Activated naive CD4-positive, alpha-beta T cell treated with anti-CD3 and anti-CD28 coated beads, Interleukin-2, amount 50 U/mL, for 72 hours (primary cell): ENCODE measurements at places on chromosomes 5 and 9. TPM values are rescaled to one million over a fixed set of nuclear protein-coding genes. Genes with fewer than 3 reads are reported as not detected.
A peak's percentile ranks its signal among the peaks of the same experiment; 100 is the strongest.

PLAC8L1 gene
- 0.88 TPM for total RNA-seq

GPR150 gene
- 0.74 TPM for total RNA-seq

TTC16 gene
- 0.73 TPM for total RNA-seq

RORB gene
- not detected for total RNA-seq

TMEM174 gene
- not detected for total RNA-seq

THG1L gene
- total RNA-seq = 32.3 TPM

EIF4E1B gene
- total RNA-seq = not detected

HSPB3 gene
- total RNA-seq = not detected

PCDHGB3 gene
- total RNA-seq = 0.14 TPM

TLR4 gene
- total RNA-seq = not detected

HBEGF gene
- total RNA-seq = 10.5 TPM

PCDHA9 gene
- total RNA-seq = not detected

CCDC180 gene
- total RNA-seq = 2.7 TPM

HAPLN1 gene
- not detected for total RNA-seq

UGT3A2 gene
- total RNA-seq = 0.41 TPM

ENTREP1 gene
- total RNA-seq = not detected

- DNase-seq = peak; percentile 70
These were observed 100.0 kb upstream of the IL6ST start for GRCh38 chr5:56094579-56095361.

DNA sequence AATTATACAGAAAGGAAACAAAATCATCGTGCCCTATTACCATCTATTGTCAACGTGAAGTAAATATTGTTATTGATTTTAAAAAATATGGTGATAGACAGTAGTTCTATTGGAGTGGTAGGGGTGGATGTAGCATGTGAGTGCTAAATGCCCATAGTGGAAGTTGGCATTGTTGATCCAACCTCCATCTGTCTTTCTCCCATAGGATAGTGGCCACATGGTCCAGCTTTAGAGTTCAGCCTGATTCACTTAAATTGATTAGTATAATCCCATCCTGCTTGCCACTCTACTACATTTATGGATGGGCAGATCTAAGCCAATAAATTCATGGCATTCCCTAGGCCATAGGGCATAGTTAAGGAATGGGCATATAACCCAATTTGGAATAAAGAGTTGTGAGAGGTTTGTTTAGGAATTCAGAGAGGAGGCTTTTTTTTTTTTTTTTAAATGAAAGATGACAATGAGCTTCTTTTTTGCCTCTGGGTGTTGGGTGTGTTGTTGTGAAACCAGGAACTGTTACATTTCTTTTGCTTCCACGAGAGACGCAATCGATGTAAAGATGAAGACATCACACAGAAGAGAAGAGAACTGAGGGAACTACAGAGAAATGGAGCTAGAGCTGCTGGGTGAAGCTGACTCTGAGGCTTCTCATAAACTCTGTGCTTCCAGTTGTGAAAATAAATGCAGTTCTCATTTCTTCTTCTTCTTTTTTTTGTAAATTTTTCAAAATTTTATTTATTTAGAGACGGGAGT is 12.5 kb upstream of the CHD1 start:
- no peak for DNase-seq

GRCh38 chr5:98309785-98310598 is 463.5 kb upstream of the RGMB start:
- DNase-seq = no peak

DNA sequence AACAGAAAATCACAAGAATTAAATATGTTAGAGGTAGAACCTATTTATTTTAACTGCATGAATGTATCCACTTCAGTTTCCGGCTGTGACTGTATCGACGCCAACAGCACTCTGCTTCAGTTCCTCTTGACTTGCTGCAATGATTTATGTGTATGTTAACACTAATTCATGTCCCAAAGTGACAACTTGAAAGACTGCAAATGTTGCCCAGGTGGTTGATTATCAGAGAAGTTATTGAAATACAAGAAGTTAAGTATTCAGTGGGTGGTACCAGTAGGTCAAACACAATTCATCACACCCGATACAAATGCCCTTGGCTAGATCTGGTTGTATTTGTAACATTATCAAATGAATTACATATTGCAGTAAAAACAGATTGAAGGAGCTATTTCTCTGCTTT is 622.7 kb upstream of the CDH18 start:
- no peak for DNase-seq

DNA sequence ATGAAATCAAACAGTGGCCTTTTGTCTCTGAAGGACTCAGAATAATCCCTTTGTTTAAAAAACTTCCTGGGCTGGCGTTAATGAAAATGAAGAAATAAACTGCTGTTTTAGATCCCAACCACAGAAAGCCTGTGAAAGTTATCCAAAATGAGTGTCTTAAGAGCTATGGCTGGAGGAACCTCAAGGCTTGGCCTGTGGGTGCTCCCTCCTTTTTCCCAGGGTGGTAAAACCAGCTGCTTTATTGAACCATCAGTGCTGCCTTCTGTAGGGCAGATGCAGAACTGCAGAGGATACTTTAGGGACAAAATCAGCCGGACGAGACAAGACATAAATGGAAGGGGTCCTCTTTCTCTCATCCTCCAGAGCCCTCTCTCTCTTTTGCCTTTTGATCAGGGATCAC is 100.9 kb downstream of the SMARCA2 start:
- no peak for DNase-seq

GRCh38 chr9:27471789-27472188 is 52.3 kb upstream of the IFNK start:
- DNase-seq = no peak

- no peak for DNase-seq
These were observed 195.5 kb downstream of the TMEM167A start for GRCh38 chr5:82881571-82882174.

- no peak for DNase-seq
These were observed 59.6 kb upstream of the CNTLN start for GRCh38 chr9:17075146-17075757.

DNA sequence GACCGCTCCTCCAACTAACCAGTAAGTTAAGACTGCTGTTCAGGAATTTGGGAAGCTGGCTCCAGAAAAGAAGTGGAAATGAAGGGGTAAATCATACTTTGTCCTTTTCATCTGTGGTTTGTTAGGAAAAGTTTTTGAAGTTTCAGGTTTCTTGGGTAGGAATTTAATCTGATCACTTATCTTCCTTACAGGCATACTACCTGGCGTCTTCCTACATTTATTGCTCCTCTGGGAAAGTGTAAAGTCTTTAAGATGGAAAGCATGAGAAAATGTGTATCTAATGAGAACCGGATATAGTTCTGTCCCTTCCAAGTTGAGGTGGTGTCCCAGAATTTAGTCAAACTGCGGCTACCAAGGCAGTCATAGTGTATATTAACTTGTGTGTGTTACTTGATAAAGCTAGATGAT is 1.3 kb downstream of the RASA1 start:
- no peak for DNase-seq

- no peak for DNase-seq
These were observed 125.8 kb upstream of the KLF4 start for GRCh38 chr9:107615321-107615720.

- DNase-seq = no peak
These were observed 194.3 kb downstream of the TLE4 start for GRCh38 chr9:79766091-79766490.

- no peak for DNase-seq
These were observed 9.3 kb upstream of the CCL21 start for GRCh38 chr9:34719021-34719768.

DNA sequence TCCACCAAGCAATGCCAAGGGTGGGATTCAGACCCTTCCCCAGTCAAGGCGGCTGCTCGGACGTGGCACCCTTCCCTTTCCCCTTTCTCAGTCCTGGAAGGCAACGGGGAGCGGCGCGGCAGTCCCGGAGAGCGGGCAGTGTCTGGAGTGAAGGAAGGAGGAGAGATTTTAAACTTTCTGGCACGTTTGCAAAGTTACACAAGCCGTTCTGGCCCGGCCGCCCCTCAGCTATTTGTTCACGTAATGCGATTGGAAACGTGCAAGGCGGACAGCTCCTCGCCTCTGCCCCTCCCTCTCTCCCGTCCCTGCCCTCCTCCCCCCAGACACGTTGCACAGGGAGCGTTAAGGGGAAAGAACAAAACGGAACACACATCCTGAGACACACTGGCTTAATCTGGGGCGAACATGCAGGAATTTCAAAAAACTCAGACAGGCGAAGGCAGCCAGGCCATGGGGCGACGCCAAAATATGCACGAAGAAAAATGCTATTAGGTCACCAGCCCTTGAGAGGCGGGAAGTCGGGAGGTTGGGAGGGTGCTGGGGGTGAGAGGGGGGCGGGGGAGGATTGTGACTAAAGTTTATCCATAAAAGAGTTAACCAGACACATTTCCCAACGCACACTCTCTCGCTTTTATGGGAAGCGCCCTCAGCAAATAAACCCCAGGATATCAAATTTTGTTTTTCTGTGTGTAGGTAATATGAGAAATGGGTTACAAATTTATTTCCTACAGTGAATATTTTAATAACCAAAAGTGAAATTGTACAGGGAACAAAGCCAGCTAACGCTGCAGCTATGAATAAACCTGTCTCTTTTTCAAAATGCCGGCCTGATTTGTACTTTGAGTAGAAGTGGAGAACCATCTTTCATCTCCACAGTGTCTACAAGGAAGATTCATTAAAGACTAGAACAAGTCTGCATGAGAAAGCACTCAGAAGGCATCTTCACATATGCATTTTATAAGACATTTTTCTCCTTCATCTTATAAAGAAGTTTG is at the start of gene LOX:
TSS of gene LOX (minus strand) at position 144 of the 995 bp plus-strand sequence. CDS start 274 bp downstream, outside the sequence.
- DNase-seq = peak; percentile 2

DNA sequence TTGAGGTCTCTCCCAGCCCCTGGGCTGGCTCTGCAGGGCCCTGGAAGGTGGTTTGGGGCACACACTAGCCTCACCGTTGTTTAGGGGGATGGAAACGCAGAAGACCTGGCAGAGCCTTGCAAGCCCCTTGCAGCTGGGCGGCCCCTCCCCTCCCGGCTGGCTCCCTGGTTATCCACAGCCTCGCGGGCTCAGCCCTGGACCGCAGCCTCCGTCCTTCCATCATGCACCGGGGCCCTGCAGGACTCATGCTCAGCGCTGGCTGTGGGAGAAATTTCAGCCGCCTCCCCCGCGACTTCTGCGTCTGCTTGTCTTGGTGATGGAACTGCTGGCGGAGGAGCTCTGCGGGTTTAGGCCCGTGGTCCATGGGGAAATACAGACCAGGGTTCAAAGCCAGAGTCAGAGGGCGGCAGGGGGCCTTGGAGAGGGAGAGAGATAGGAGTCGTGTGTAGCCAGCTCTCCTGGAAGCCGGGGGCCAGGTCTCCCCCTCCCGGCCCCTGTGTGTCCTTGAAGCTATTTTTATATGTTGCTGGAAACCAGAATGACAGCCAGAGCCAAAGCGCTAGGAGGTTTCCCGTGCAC is 75.8 kb upstream of the IER5L start:
- DNase-seq = no peak

GRCh38 chr5:67246546-67247268 is 50.1 kb upstream of the CD180 start:
- DNase-seq = no peak

DNA sequence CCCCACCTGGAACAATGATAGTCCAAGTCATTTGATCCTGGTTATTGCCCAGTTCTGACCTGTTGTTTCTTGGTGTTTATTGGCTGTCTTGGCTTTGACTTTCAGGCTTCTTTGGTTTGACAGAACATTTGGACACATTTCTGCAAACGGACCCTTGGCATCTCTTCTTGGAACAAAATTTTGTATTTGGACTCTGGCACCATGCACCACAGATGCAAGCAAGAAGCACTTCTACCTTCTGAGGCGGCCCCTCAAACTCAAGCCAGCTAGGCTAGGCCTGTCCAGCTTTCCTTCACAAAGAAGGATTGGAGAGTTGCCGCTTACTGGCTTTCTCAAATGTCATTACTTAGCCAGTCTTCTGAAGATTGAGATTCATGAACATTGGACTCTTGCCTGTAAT is 23.1 kb upstream of the FGF10 start:
- no peak for DNase-seq

GRCh38 chr5:79200573-79201183 is 35.3 kb upstream of the JMY start:
- no peak for DNase-seq

DNA sequence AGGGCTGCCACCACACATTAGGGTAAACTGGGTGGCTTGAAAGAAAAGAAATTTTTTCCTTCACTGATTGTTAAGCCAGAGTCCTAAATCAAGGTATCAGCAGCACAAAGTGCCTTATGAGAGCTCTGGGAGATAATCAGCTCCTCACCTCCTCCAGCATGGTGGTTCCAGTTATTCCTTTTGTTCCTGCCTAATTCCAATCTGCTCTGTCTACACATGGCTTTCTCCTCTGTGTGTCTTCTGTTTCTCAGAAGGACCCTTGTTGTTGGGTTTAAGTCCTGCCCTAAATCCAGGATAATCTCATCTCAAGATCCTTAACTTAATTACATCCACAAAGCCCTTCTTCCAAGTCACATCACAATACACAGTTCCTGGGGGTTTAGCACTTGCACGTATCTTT is 1352.0 kb upstream of the CDH9 start:
- DNase-seq = no peak

- DNase-seq = no peak
These were observed 19.6 kb downstream of the TENT4A start for GRCh38 chr5:6732634-6733410.

- DNase-seq = no peak
These were observed 43.7 kb downstream of the AK8 start for GRCh38 chr9:132834343-132834742.

GRCh38 chr5:67257077-67257476 is 60.5 kb upstream of the CD180 start:
- no peak for DNase-seq

GRCh38 chr9:123583646-123584045 is 227.6 kb downstream of the CRB2 start:
- DNase-seq = no peak

DNA sequence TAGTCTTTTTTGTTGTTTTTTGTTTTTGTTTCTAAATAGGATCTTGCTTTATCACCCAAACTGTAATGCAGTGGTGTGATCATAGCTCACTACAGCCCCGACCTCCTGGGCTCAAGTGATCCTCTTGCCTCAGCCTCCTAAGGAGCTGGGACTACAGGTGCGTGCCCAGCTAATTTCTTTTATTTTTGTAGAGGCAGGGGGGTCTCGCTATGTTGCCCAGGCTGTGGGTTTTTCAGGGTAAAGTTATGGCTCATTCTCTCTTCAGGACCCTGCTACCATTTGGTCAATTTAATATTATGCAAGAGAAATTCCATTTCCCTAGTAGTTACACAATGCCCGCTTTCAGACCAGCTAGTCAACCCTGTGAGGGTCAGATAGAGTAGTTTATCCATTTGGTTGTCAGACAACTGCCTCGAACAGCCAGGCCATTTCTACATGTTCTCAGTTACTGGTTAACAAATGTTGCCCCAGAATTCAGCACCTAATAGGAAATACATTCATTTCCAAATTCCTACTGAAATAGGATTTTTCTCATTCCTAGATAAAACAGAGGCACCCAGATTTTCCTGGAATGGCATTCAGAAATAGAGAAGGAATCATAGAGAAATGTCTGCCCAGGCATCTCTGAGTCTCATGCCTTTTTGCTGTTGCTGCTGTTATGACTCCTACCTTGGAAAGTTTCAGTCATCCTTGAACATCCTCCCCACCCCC is 6.4 kb upstream of the GLIS3 start:
- DNase-seq = no peak

GRCh38 chr9:7196467-7196866 is 438.7 kb downstream of the KDM4C start:
- no peak for DNase-seq

GRCh38 chr5:36690041-36690961 is 83.9 kb downstream of the SLC1A3 start:
- DNase-seq = peak; percentile 67

- DNase-seq = no peak
These were observed 356.5 kb downstream of the PRELID2 start for GRCh38 chr5:145478651-145479050.
